Effector memory CD4-positive, alpha-beta T cell (primary cell): ENCODE measurements at places on chromosomes 6 and 20.

DNA sequence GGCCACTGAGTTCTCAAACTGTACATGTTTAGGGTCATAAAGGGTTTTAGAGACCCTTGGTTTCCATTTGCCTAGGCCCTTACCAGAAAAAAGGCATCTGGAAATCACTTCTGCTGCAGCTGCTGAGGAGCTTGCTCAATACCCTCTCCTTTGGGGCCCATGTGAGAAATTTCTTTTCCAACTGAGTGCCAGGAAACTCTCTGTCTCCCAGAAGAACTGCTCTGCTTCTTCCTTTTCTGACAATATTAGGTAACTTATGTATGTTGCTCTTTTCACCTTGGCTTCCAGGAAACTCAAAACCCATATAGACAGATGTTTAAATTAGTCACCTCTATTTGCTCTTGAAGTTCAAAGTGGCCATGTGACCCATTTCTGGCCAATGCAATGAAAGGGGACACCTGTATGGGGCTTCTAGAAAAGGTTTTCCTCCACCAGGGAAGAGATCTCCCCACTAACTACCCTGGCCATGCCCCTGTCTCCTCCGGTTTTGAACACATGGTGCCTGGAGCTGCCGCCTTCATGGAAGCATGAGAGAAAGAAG is 121.6 kb downstream of the PREX1 start:
- DNase-seq, result no peak

GRCh38 chr6:169666441-169666840 is 35.4 kb downstream of the WDR27 start:
- DNase-seq, result no peak

DNA sequence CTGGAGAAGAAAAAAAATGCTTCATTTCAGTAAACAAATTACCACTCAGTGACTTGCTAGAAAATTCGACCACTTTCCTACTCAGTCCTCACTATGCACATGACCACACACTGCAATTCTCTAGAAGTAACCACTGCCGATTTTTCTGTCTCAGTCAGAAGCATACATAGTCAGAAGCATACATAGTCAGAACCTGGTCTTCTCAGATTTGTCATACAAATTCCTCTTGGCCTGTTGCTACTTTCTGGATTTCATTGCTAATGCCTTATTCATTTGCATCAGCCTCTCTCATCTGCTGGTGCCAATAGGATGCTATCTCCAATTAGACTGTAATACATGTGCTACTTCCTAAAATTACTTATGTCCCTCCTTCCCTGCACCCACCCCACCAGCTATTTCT is 10.2 kb upstream of the KIF16B start:
- DNase-seq, result no peak

GRCh38 chr6:11288065-11288464 is 55.6 kb upstream of the NEDD9 start:
- no peak for DNase-seq

DNA sequence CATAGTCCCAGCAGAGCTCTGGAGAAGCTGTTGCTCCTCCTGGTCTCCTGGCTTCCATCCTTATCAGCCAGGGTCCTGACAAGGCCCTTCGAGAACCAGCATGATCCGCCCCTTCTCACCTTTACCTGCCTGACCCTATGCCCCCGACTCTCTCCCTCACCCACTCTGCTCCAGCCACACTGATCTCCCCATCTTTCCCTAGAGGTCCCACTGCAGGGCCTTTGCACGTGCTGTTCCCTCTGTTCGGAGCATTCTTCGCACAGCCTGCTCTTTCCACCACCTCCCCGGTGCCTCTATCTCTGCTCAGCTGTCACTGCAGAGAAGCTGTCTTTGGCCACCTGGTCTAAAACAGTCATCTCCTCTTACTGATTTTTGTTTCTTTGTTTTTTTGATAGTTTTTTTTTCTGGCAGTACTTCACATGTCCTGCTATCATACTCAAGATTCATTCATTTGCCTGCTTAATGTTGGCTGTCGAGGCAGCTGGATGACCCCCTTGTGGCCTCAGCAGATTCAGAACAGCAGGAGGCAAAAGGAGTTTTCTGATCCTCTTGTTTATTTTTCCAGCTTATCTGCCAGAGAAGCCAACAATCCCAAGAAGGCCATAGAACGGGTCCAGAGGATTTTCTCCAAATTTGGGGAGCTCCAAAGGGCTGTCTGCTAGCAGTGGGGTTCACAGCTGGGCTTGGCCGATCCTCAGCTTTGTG is 1.6 kb upstream of the PTGIS start:
- DNase-seq, result no peak
